Epithelial cell of alveolus of lung (primary cell): ENCODE measurements at places on chromosomes 5 and 9. TPM values are rescaled to one million over a fixed set of nuclear protein-coding genes. Genes with fewer than 3 reads are reported as not detected.

GPR151 gene
- total RNA-seq = not detected in 2 replicates

EPB41L4A gene
- 0.32 and 1.6 TPM in 2 replicates for total RNA-seq

ROR2 gene
- 16.3 and 79.0 TPM in 2 replicates for total RNA-seq

AQP7 gene
- not detected in 2 replicates for total RNA-seq

SPATA31C1 gene
- total RNA-seq = not detected in 2 replicates

GLRA1 gene
- not detected in 2 replicates for total RNA-seq
